Skeletal muscle tissue (tissue), 5 donors: ENCODE measurements at places on chromosomes 4 and X. TPM values are rescaled to one million over a fixed set of nuclear protein-coding genes. Genes with fewer than 3 reads are reported as not detected.

SLC4A4 gene
- total RNA-seq, result 13.0 TPM

C4orf50 gene
- total RNA-seq, result not detected

CSAG3 gene
- total RNA-seq, result not detected

PIN4 gene
- 13.0 TPM for total RNA-seq

GPR50 gene
- not detected for total RNA-seq

PARM1 gene
- total RNA-seq, result 28.7 TPM

SLC6A8 gene
- total RNA-seq, result 13.0 TPM

VCX3A gene
- not detected for total RNA-seq

F8A1 gene
- 2.6 TPM for total RNA-seq

COL4A6 gene
- total RNA-seq, result 1.0 TPM

FAM120C gene
- 6.3 TPM for total RNA-seq

CRMP1 gene
- total RNA-seq, result 5.7 TPM
